ENCODE measurements at places on chromosomes 2 and 18. TPM values are rescaled to one million over a fixed set of nuclear protein-coding genes. Genes with fewer than 3 reads are reported as not detected.

- H3K4me1 ChIP-seq = peaks cover 23% of the 10 kb centered on the region
- peaks cover 3% of the 10 kb centered on the region for H3K36me3 ChIP-seq
- H3K4me3 ChIP-seq = no peak overlapping the region
- DNase-seq = peak; percentile 74
- H3K27ac ChIP-seq = peak overlapping the region; percentile 78
Measured at GRCh38 chr2:69083235-69083748, 70.3 kb downstream of the ANTXR1 start.

DNA sequence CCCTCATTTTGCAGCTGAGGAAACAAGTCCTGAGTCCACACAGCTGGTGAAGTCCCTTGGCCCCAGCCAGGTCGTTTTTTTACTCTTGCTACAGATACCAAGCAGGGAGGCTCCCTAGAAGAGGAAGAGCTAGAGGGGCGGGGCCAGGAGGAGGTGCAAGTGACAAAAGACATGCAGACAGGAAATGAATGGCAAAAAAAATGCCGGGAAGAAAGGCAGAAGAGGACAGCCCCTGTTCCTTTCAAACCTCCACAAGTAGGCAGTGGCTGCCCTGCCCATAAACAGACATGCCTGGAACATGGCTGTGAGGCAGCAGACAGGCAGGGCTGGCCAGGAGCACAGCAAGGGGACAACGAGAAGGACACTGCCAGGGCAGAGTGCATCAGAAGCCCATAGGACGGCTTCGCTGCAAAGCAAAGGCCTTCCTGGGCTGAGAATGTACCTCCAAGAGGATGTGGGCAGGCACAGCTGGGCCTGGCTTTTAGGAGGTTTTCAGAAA, 108.7 kb downstream of the ZBTB7C start:
- H3K27ac ChIP-seq = no peak overlapping the region
- no peaks in the 10 kb centered on the region for H3K36me3 ChIP-seq
- H3K4me3 ChIP-seq = no peak overlapping the region
- H3K4me1 ChIP-seq = no peaks in the 10 kb centered on the region
- no peaks in the 10 kb centered on the region for H3K27me3 ChIP-seq

GRCh38 chr2:147288131-147288530, 556.7 kb upstream of the ACVR2A start:
- no peak overlapping the region for H3K4me3 ChIP-seq
- no peak overlapping the region for H3K27ac ChIP-seq
- no peaks in the 10 kb centered on the region for H3K27me3 ChIP-seq
- H3K4me1 ChIP-seq = no peaks in the 10 kb centered on the region
- H3K36me3 ChIP-seq = no peaks in the 10 kb centered on the region

DNA sequence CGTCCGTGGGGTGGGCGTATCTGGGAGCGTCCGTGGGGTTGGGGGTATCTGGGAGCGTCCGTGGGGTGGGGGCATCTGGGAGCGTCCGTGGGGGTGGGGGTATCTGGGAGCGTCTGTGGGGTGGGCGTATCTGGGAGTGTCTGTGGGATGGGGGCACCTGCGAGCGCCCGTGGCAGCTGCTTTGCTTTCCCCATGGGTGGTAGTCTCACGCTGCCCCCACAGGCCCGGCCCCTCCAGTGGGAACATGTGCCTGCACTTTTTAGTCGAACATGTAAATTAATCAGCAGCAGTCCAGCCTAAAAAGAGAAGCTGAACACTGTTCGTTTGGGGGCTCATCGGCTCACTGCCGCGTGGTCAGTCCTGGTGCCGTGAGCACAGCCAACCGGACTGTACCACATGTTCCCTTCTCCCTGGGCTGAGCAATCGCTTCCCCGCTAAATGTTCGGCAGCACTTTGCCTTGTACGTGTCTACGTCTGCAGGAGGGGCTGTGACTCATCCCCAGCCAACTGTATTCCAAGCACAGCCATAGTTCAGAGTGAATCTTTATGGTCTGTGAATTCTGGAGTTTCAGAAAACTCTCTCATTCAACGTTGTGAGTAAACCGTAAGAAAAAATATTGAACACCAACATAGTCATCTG, 271.5 kb downstream of the AGAP1 start:
- peak; percentile 90 for DNase-seq
- H3K36me3 ChIP-seq = no peaks in the 10 kb centered on the region
- no peak overlapping the region for H3K4me3 ChIP-seq
- no peaks in the 10 kb centered on the region for H3K4me1 ChIP-seq
- no peak overlapping the region for H3K27ac ChIP-seq

DNA sequence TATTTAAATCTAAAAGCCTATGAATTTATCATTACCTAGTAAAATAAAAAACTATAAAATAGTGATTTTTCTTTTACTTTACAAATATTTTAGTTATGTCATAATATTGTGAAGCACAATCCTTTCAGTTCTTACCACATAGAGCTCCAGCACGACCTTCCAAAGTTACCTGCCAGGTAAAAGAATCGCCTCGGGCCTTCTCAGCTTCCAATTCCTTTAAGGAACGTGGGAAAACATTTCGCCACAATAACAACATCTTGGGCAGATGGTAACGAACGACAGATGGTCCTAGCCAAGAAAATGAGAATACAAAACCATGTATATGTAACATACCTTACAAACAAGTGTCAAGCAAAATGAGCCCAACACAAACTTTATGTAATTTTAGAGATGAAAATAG, 23.7 kb downstream of the HEATR5B start:
- H3K4me3 ChIP-seq = no peak overlapping the region
- DNase-seq = no peak
- peaks cover 3% of the 10 kb centered on the region for H3K36me3 ChIP-seq
- H3K27me3 ChIP-seq = no peaks in the 10 kb centered on the region
- H3K27ac ChIP-seq = no peak overlapping the region

GRCh38 chr2:96209011-96209728, 543 bp upstream of the STARD7 start:
- H3K4me3 ChIP-seq = peak overlapping the region; percentile 73
- peak overlapping the region; percentile 89 for H3K27ac ChIP-seq
- no peak for DNase-seq
- H3K36me3 ChIP-seq = no peaks in the 10 kb centered on the region

- no peak overlapping the region for H3K4me3 ChIP-seq
- no peaks in the 10 kb centered on the region for H3K36me3 ChIP-seq
- H3K27me3 ChIP-seq = no peaks in the 10 kb centered on the region
- peaks cover 7% of the 10 kb centered on the region for H3K4me1 ChIP-seq
- H3K27ac ChIP-seq = no peak overlapping the region
- no peak for DNase-seq
Measured at GRCh38 chr2:84896567-84896966, 8.9 kb upstream of the TMSB10 start.

GRCh38 chr2:17918789-17919188, 40.3 kb downstream of the KCNS3 start:
- H3K36me3 ChIP-seq = no peaks in the 10 kb centered on the region
- H3K27me3 ChIP-seq = no peaks in the 10 kb centered on the region
- no peak overlapping the region for H3K27ac ChIP-seq
- DNase-seq = no peak
- no peak overlapping the region for H3K4me3 ChIP-seq
- no peaks in the 10 kb centered on the region for H3K4me1 ChIP-seq

- H3K36me3 ChIP-seq = no peaks in the 10 kb centered on the region
- no peak for DNase-seq
- no peaks in the 10 kb centered on the region for H3K4me1 ChIP-seq
- H3K27me3 ChIP-seq = no peaks in the 10 kb centered on the region
Measured at GRCh38 chr18:12006488-12006840, 25.2 kb downstream of the IMPA2 start.

- peak overlapping the region; percentile 83 for H3K27ac ChIP-seq
- no peaks in the 10 kb centered on the region for H3K27me3 ChIP-seq
- H3K4me1 ChIP-seq = peaks cover 3% of the 10 kb centered on the region
- DNase-seq = no peak
Measured at GRCh38 chr18:813172-814071, 1.4 kb upstream of the YES1 start.

GRCh38 chr2:119387381-119388129, 20.8 kb downstream of the DBI start:
- no peak overlapping the region for H3K4me3 ChIP-seq
- H3K27ac ChIP-seq = no peak overlapping the region
- peaks cover 5% of the 10 kb centered on the region for H3K27me3 ChIP-seq
- peak; percentile 73 for DNase-seq
- H3K36me3 ChIP-seq = no peaks in the 10 kb centered on the region

DNA sequence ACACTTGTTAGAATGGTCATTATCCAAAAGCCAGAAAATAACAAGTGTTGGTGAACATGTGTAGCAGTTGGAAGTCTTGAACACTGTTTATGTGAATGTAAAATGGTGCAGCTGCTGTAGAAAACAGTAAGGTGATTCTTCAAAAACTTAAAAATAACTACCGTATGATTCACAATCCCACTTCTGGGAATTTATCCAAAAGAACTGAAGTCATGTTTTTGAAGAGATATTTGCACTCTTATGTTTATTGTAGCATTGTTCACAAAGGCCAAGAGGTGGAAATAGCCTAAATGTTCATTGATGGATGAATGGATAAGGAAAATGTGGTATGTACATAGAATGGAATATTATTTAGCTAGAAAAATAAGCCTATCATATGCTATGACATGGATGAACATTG, 6.3 kb upstream of the SPP2 start:
- H3K27me3 ChIP-seq = no peaks in the 10 kb centered on the region
- H3K27ac ChIP-seq = no peak overlapping the region
- H3K4me1 ChIP-seq = no peaks in the 10 kb centered on the region
- H3K36me3 ChIP-seq = no peaks in the 10 kb centered on the region
- DNase-seq = peak; percentile 95

DNA sequence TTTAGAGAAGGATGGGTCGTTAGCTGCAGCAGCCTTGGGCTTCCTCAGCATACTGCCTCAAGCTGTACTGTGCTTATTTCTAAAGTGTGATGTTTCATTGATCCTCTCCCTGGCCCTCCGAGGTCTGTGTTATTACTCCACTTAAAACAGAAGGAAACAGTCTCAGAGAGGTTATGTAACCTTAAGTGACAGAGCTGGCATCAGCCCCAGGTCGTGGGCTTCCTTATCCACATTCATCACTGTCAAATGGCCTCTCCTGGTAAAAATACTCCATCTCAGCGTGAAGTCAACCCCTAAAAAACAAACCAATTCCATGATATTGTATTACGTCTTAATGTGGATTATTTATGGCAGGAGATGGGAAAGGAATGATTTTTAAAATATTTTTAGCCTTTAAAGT, 153.3 kb upstream of the NOSTRIN start:
- DNase-seq = no peak
- no peak overlapping the region for H3K27ac ChIP-seq
- H3K4me3 ChIP-seq = no peak overlapping the region
- H3K27me3 ChIP-seq = no peaks in the 10 kb centered on the region

- H3K4me1 ChIP-seq = no peaks in the 10 kb centered on the region
- peak; percentile 86 for DNase-seq
- no peak overlapping the region for H3K27ac ChIP-seq
- H3K36me3 ChIP-seq = no peaks in the 10 kb centered on the region
- no peaks in the 10 kb centered on the region for H3K27me3 ChIP-seq
Measured at GRCh38 chr2:70523996-70524965, 29.3 kb downstream of the TGFA start.

DNA sequence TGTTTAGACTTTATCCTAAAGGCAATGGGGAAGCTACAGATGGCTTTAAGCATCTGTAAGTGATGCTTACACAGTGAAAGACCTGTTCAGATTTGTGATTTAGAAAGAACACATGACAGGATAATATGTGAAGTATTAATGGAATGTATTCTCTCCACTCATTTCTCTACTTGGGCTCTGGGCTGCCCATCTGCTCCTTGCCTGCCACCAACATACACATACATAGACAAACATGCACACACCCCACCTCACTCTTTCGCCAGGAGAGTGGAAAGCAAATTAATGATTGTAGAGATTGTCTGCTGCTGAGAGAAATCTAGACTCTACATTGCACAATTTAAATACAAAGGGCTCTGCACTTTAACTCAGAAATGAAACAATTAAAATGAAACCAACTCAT, 61.0 kb upstream of the NFE2L2 start:
- no peak overlapping the region for H3K4me3 ChIP-seq
- no peak overlapping the region for H3K27ac ChIP-seq
- H3K36me3 ChIP-seq = no peaks in the 10 kb centered on the region
- H3K4me1 ChIP-seq = peaks cover 2% of the 10 kb centered on the region
- no peaks in the 10 kb centered on the region for H3K27me3 ChIP-seq

DNA sequence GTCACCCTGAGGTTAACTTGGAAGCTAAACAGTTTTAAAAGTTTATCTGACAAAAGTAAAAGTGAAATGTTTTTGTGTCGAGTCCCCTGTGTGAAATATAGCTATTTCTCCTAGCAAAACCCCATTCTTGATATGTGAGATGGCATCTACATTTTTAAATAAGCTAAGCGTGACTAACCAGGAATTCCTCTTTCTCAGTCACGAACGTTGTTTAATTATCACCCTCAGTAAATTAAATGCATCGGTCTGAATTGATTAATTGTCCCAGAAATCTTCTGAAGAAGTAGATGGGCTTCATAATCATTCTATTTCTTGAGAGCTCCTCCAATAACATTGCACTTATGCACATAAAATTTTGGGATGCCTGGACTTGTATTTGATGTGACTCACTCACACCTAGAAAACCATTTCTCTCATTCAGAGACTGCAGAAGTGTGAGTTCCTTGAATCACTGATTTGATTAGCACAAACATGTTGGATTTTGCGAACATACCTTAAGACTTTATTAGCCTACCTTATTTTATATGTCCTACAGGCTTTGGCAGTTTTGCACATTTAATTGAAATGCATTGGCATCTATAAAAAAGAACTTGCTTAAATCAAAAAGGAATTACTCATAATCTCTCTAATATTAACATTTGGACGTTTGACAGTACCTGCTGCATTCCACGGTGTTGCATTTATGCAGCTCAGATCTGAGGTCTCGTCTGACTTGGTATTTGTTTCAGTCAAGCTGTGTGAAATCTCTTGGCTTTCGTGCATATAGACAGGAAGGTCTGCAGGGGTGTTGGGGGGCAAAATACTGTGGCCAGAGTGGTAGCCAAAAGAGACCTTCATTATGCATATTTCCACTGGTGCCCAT, 475.2 kb downstream of the EPHA4 start:
- no peaks in the 10 kb centered on the region for H3K27me3 ChIP-seq
- H3K4me3 ChIP-seq = no peak overlapping the region
- H3K27ac ChIP-seq = no peak overlapping the region
- no peak for DNase-seq
- H3K4me1 ChIP-seq = no peaks in the 10 kb centered on the region
- H3K36me3 ChIP-seq = no peaks in the 10 kb centered on the region

- H3K36me3 ChIP-seq = no peaks in the 10 kb centered on the region
- H3K4me1 ChIP-seq = peaks cover 29% of the 10 kb centered on the region
- no peak for DNase-seq
- no peak overlapping the region for H3K4me3 ChIP-seq
Measured at GRCh38 chr2:191291471-191291870, 46.3 kb downstream of the MYO1B start.

DNA sequence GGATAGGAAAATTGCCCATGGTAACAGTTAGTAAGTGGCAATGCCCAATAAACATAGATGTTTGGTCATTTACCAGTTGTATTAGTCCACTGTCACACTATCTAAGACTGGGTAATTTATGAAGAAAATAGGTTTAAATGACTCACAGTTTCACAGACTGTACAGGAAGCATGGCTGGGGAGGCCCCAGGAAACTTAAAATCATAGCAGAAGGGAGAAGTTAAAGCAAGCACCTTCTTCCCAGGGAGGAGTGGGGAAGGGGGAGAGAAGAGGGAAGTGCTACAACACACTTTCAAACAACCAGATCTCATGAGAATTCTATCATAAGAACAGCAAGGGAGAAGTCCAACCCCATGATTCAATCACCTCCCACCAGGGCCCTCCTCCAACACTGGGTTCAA, 23.4 kb downstream of the NR4A2 start:
- no peak overlapping the region for H3K27ac ChIP-seq
- H3K27me3 ChIP-seq = no peaks in the 10 kb centered on the region
- no peak overlapping the region for H3K4me3 ChIP-seq
- no peaks in the 10 kb centered on the region for H3K36me3 ChIP-seq
- no peak for DNase-seq

The IL36G gene
- polyA plus RNA-seq = not detected

The RNF138 gene
- polyA plus RNA-seq = 21.0 TPM

The FNDC4 gene
- 15.2 TPM for polyA plus RNA-seq

The HOXD3 gene
- polyA plus RNA-seq = not detected

The KCNG3 gene
- polyA plus RNA-seq = 0.01 TPM

The PSMA8 gene
- not detected for polyA plus RNA-seq

The ADRA2B gene
- 0.07 TPM for polyA plus RNA-seq
